ENCODE measurements at places on chromosomes 1 and 21.

GRCh38 chr1:119516680-119517079, 9.7 kb downstream of the HSD3B1 start:
- no peak for DNase-seq

- DNase-seq: no peak
Observed at GRCh38 chr1:32182060-32182459, 2.6 kb downstream of the TXLNA start.

DNA sequence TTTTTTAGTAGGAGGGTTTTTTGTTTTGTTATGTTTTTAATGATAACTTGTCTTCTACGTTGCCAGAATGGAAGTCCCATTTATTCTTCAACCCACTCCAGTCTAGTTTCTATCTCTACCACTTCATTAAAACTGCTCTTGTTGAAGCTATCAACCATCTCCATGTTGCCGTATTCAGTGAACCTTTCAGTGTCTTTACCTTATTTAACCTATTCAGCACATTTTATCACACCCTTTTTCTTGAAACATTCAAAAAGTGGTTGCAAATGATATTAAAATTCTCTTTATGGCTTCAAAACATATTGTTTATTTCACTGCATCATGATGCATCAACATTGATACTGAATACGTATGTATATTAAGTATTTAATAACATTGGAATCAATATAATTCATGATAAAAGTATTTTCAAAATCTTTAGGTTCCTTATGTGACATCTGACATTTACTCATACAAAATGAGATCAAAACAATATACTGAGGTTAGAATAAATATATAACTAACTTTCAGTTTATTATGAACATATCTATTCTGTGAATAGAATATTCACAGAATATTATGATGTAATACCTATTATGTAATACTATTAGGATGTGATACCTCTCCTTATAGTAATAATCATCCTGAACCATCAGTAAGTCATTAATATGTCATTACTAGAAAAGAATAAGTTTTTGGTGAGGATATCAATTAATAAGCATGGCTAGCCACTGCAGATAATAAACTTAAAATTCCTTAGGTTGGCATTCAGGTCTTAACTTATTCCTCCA, 52.0 kb upstream of the ADAR start:
- no peak for DNase-seq

DNA sequence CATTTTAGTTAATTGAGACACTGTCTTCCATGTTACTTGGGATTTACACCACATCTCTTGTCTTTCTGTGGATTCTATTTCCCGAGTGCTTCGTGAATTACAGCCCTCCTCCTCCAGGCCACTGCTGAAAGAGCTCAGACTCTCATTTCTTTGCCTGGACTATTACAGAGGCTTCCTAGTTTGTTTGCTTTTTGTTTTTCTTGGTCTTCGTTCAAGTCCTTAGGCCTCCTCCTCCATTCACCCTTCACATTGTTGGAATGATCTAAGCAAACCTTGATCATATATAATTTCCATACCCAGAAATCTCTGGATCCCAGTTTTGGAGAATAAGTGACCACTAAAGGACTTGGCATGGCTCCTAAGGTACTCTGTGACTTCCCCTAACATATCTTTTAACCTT, 94.1 kb downstream of the CNIH3 start:
- DNase-seq: no peak

GRCh38 chr1:116291024-116291423, 82.0 kb upstream of the ATP1A1 start:
- DNase-seq: no peak

Measured in HepG2 (cell line).